ENCODE measurements at places on chromosomes 16 and 17. TPM values are rescaled to one million over a fixed set of nuclear protein-coding genes. Genes with fewer than 3 reads are reported as not detected.
A peak's percentile ranks its signal among the peaks of the same experiment; 100 is the strongest.

Gene KRTAP3-1
- total RNA-seq = not detected

Gene IL17C
- 0.32 TPM for total RNA-seq

- no peak for DNase-seq
Observed at GRCh38 chr16:25134166-25134700, 22.7 kb downstream of the LCMT1 start.

Gene ELOB
- 270 TPM for total RNA-seq

- no peak for DNase-seq
Observed at GRCh38 chr17:74150428-74151025, 53.0 kb upstream of the RPL38 start.

DNA sequence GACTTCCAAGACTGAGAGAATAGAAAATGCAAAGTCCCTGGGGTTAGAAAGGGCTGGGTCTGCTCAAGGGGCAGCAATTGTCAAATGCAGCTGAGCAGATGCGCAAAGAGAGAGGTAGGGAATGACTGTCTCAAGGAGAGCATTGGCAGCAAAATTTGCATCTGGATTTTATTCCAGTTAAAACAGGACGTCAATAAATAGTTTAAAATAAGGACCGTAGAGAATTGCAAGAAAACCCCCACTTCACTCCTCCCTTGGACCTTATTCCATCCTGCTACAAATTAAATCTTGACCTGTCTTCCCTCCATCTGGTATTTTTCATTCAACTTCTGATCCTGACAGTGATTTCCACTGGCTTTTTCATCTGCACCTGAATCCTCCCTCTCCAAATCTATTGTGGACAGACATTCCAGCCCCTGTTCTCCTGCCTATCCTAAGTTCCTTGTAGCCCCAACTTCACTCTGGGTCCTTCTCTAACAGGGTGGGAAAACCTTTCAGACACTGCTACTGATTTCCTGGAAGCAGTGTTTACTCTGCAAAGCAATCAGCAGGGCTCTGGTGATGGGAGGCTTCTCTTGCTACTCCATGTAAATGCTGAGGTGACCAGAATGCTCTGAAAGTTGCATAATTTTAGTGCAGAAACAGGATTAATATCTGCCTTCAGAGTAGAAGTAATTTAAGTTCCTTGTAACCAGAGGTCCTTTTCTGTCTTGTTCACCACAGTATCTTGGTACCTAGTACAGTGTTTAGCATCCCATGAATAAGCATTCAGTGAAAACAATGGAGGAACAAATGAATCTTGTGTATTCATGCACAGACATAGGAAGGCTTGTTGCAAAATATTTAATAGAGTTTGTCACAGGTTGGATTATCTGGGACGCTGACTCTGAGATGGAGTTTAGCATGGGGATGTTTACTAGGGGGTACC lies 79.2 kb downstream of the CDH11 start:
- no peak for DNase-seq

DNA sequence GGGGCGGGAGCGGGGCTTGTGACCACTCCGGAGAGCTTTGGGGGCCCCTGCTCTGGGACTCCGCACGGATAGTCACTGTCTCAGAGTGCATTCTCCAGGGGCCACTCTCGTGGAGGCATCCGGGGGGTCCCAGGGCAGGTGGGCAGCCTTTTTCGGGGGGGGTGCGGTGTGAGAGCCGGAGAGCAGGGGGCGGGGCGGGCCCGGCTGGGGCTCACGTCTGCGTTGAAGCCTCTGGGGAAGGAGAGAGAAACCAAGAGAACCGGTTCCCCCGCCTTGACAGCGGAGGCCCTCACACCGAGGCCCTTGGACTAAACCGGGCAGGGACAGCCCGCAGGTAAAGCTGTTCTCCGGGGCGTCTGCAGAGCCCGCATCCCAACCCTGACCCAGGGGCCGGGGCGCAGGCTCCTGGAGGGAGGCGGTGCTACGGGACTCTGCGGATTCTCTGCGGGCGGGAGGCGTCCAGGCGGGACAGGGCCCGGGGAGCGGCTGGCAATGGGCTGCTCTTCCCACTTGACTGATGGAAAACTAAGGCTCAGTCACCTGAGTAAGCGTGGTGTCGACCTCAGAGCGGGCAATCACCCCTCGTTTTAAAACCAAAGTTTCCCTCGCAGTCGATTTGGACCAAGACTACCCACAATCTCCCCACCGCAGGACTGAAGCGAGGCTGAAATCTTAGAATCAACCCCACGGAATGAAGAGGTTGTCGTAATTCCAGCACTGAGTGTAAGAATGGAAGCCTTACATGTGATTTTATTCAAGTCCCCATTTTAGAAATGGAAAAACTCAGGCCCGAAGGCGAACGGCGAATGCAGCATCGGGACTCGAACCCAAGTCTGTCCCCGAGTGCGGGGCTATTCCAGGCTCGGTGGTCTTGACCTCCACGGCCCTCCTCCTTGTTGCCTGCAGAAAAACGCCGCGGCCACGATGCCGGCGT lies 49.6 kb upstream of the AMZ2 start:
- peak; percentile 86 for DNase-seq

Gene STX1B
- total RNA-seq = 7.0 TPM

DNA sequence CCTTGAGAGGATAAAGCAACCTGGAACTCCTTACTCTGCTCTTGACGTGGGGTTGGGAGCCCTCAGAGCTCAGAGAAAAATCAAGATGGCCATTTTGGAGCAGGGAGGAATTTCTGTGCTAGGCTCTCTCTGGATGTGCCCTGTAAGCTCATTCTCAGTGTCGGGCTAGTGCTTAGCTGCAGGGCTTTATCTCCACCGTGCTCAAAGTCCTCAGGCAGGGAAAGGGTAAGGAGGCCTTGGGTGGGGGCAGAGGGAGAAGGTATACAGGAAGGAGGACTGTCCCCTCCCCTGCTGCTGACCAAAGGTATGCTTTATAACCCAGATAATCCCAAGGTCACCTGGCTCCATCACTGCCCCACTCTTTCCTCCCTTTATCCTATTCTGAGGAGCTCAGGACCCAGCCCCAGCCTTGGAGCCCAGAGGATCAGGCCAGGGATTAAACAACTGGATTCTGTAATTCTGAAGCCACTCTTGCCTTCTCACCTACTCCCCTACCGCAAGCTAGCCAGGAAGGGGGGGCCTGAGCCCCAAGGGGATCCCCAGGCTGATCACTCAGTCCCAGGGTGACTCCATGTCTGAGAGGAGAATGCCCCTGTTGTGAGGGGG lies 1.1 kb downstream of the DHRS11 start:
- DNase-seq = no peak

GRCh38 chr16:75860326-75861053 lies 134.2 kb upstream of the CPHXL start:
- peak; percentile 53 for DNase-seq

- peak; percentile 87 for DNase-seq
Observed at GRCh38 chr16:86519649-86520316, 9.5 kb downstream of the FOXF1 start.

DNA sequence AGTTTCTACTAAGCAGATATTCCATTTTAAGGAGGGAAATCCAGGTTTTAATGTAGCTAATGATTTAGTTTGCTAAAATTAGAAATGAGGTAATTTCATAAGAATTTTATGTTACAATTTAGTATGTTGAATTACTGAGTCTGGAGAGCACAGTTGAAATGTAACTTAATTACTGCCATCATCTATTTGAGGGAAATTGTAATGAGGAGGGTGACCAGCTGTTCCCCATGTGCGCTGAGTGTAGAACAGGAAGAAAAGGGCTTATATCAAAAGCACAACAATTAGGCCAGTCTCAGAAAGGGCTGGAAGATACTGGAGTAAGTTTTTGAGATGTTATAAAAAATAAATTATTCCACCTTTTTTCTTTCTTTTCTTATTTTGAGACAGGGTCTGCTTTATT lies 735.1 kb upstream of the GOT2 start:
- no peak for DNase-seq

GRCh38 chr17:39776252-39776651 lies 38.5 kb downstream of the GRB7 start:
- peak; percentile 6 for DNase-seq

DNA sequence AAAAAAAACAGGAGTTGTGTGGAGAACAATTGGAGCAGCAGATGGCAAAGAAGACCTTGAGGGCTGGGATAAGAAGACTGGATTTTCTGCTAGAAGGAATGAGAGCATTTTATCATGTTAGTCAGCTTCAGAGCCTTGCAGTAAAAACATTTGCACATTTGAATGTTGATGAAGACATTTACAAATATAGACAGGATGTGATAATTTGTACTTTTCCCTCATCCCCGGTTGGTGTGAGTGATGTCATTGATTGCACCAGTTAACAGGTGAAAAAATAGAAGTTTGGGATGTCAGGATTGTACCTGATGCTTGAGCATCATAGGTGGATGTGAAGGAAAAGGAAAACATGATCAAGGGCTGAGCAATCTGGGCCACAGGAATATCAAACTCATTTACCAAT lies 22.6 kb upstream of the MAPK3 start:
- no peak for DNase-seq

Gene ZFP3
- total RNA-seq = not detected

Gene ARL2BP
- 31.3 TPM for total RNA-seq

Gene P2RX5
- 0.57 TPM for total RNA-seq

Gene ZP2
- total RNA-seq = not detected

GRCh38 chr16:63575041-63575440 lies 1538.8 kb upstream of the CDH8 start:
- no peak for DNase-seq

GRCh38 chr16:56519459-56520250 lies at the start of gene BBS2:
BBS2 (minus strand) TSS chr16:56520024; CDS start chr16:56519862, 162 bp downstream.
- peak; percentile 96 for DNase-seq

GRCh38 chr16:3009568-3010390 lies 2.9 kb upstream of the CLDN9 start:
- DNase-seq = peak; percentile 95

GRCh38 chr17:1271441-1271840 lies 1.2 kb downstream of the BHLHA9 start:
- DNase-seq = no peak

DNA sequence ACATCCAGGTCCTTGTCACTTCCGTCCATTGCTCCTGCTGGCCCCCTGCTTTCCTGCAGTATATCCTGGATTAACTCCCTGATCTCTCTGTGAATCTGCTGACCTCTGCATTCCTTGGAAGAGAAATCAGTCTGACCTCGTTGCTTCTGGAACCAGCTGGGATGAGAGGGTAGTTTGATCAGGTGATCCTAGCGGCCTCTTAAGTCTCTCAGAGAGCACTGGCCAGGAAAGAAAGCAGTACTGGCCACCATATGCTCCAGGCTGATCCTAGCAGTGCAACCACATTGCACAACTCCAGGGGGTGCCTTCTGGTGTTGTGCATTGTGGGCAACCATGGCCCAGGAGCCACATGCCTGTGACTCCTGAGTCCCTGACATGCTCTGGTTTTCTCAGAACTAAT lies 79.2 kb downstream of the ARHGAP23 start:
- no peak for DNase-seq

Gene OR2C1
- not detected for total RNA-seq

DNA sequence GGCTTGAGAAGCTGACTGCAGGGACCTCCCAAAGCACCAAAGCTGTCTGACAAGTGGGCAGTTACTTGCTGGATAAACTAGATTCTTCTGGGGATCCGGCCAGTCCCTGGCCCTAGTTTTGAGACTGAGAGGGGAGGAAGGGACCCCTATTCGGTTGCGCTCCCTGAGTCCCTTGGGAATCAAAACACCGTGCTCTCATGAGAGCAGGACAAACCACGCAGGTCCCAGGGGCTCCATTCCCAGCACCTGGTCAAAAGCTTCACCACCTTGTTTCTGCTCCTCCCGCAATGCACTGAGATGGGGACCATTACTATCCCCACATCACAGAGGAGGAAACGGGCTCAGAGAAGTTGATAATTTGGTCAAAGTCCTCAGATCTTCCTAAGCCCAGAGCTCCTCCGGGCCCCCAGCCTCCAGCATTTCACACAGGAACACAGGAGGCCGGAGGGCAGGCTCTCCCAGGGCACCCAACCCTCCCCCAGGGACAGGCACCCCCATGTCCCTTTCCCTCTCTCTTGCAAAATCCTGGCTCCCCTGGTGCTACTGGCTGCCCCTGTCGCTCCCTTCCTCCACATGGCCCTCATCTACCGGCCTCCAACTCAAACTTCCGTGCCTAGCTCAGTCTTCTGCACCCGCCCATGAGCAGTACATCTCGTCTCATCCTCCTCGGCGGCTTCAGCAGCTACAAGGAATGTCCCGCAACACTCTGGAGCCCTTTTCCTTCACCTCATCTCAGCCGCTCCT lies 3.3 kb downstream of the TRIM65 start:
- no peak for DNase-seq

GRCh38 chr16:79845734-79846135 lies 245.2 kb upstream of the MAF start:
- DNase-seq = no peak

DNA sequence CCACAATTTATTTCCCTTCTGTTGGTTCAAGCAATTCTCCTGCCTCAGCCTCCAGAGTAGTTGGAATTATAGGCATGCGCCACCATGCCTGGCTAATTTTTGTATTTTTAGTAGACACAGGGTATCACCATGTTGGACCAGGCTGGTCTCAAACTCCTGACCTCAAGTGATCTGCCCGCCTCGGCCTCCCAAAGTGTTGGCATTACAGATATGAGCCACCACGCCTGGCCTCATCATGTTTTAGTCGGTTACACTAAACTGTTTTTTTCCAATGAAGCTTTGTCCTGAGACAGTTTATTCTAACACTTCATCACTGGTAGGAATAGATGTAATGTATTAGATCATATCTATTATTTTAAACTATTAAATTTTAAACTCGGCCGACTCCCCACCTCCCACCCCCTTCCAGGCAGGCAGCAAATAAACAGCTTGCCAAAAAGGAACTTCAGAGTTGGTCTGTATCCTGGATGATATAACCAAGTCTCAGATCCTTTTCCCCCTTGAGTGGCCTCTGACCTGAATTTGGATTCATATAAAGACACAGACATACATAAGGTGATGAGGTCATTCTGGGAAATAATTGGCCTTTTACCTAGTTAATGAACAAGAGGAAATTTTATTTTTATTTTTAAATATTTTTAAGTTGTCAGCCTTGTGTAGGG lies 18.4 kb upstream of the CORO6 start:
- DNase-seq = no peak

DNA sequence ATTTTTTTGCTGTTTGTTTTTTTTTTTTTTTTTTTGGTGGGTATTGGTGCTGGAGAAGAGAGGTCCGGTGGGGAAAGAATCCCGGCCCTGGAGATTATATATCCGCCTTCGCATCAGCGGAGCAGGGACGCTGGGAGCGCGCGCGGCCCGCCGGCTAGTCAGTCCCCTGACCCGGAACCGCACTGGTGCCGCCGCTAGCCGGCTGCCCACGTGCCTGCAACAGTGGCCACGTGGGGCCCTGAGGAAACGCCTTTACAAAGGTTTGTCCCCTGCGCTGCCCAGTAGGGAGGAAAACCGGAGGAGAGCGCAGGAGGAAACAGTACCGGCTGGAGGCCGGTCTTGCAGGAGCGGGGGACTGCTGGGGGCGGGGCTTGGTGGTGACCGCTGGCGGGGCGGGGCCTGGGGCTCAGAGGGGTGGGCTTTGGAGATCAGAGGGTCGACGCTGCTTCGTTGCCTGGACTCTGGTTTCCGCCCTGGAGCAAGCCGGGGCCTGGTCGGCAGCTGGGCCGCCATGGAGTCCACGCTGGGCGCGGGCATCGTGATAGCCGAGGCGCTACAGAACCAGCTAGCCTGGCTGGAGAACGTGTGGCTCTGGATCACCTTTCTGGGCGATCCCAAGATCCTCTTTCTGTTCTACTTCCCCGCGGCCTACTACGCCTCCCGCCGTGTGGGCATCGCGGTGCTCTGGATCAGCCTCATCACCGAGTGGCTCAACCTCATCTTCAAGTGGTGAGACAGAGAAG lies at the start of gene G6PC3:
TSS of gene G6PC3 (plus strand) at position 281 of the 743 bp plus-strand sequence. CDS start at position 512, 231 bp downstream.
- peak; percentile 100 for DNase-seq

GRCh38 chr16:11211061-11211976 lies 44.7 kb downstream of the SOCS1 start:
- DNase-seq = peak; percentile 65

Gene PSMB10
- 9.8 TPM for total RNA-seq
